ENCODE measurements at places on chromosomes 2 and 18.
A peak's percentile ranks its signal among the peaks of the same experiment; 100 is the strongest.

- DNase-seq, result no peak
Observed at GRCh38 chr2:112150447-112150846, 12.3 kb downstream of the FBLN7 start.

DNA sequence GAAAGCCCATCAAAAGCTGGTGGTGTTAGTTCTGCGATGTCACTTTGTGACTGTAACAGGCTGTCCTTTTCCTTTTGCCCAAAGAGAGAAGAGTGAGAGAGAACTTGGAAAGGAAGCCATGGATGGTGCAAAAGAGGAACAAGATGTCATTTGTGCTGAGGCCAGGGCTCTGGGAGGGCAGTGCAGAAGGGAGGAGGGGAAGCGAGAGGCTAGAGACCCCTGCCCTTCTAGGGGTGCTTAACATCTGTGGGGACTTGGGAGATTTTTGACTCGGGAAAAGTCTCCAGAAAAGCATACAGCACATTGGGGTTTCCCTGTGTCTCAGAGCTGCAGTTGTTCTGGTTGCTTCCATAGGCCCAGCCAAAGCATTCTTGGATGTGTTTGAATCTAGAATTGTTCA lies 49.6 kb downstream of the ZBTB7C start:
- DNase-seq, result no peak

DNA sequence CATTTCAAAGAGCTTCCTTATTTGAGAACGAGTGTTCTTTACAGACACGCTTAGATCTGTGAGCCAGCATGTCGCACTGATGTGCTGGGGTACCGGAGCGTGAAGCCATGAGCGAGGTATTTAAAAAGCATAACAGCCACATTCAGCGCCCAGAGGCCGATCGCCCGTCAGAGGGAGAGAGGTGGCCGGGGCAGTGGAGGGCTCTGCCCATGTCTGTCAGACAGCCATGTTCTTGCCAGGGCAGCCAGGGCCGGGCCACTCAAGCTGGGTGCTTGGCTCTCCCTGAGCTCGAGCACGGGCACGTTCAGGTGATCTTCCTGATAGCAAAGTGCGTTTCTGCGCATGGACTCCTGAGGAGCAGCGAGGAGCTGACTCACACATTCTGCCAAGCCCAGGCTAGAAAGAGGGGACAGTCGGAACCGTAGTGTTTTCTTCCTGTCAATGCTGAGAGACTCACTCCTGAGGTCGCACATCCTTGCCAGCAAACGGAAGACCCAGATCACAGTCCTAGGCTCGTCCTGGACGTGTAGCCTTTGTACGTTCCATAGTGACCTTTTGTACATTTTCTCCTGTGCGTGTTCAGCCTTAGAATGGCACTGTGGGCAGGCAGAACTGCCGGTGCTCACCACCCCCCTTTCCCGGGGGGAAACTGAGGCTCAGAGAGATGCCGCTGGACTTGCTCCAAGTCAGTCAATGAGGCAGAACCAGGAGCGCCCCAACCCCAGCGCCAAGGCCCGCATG lies 100.7 kb downstream of the NFATC1 start:
- DNase-seq, result no peak

DNA sequence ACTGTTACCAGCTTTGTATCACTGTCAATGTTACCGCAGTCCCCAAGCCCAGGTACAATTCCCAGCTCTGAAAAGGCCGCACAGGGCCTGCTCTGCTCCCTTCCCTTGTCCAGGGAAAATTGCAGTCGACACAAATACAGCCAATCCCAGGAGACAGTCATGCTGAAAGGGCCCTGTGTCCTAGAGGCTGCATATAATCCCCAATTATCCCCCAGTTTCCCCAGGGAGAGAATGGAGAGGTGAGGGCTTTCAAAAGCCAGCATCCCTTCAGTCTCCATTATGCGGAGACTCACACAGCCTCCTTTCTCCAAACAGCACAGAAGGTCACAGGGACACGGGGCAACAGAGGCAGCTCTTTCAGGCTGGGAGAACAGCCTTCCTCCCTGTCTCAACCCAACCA lies 17.1 kb upstream of the CTIF start:
- no peak for DNase-seq

- no peak for DNase-seq
Observed at GRCh38 chr2:73494031-73494430, 108.4 kb downstream of the ALMS1 start.

DNA sequence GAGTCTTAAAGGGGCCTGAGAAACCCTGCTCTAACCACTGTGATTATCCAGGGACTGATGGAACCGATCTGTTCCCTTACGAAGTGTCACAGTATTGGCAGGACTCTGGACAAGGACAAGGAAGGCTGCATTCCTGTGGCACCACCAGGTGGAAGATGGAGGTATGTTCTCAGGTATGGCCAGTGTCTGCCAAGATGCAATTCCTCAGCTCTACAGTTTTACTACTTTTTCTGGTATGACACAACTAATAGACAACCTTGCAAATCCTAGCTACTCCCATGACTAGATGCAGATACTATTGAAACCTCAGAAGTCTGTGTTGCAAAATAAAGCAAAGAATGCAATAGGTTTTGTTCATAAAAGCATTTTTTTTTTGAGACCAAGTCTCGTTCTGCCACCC lies 14.6 kb downstream of the RAB31 start:
- DNase-seq, result no peak

DNA sequence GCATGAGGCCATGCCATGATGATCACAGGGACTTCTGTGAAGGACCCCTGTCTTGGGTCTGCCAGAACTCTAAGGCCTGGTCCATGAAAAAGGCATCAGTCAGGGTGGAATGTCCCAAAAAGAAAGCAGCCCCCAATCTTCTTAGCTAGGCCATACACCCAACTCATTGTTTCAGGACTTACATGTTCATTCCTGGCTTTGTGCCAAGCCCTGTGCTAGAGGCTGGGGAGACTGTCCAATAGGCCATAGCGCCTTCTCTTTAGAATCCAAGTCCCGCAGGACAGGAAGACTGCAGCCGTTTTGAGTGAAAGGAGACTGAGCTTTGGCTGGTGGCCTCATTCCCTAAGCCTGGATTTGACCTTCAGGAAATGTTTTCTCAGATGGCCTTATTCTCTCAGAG lies 247.3 kb downstream of the PRKCE start:
- DNase-seq, result no peak

DNA sequence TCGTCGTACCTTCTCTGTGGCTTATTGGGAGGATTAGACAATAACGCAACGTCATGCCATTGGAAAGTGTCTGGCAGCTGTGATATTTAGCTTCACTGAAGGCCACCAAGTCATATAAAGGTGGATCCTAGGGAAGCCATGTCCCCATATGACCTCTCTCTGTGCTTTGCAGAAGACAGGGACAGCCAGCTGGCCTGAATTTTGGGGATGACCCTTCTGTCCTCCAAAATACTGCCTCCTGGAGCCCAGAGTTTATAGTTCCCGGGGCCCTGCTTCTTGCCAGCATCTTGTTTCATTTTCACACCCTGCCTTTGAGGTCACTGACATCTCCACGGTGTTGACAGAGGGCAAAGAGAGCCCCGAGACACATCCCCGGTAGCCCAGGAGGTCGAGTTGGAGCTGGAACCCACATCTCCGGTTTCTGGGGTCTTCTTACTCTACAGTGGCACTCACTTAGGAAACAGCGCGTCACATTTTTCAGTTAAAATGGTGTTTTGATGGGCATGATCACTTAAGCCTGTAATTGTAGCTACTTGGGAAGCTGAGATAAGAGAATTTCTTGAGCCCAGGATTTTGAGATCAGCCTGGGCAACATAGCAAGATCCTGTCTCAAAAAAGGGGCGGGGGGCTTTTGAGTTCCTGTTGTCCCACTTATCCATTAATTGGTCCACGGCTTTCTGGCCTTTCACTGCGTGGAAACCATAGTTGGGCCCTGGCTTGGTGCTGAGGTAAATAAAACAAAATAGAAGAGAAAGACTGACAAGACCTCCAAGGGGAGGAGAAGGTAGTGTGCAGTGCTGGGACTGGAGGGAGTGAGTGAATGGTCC lies 101.1 kb downstream of the DDX1 start:
- no peak for DNase-seq

DNA sequence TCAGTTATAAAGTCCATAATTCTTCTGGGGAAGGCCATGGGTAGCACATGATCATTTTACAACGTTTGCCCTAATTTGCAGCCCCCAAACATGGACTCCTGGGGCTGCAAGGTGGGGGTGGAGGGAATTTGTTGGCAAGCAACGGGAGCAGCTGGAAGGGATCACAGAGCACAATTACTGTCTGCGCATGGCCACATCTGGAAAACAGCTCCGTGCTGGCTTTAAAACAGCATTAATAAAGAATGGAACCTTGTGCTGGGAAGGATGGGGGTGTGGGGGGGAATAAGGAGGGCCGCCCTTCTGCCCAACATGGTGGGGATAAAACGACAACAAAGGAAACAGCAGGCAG lies 60.9 kb upstream of the SLC14A2 start:
- DNase-seq, result no peak

DNA sequence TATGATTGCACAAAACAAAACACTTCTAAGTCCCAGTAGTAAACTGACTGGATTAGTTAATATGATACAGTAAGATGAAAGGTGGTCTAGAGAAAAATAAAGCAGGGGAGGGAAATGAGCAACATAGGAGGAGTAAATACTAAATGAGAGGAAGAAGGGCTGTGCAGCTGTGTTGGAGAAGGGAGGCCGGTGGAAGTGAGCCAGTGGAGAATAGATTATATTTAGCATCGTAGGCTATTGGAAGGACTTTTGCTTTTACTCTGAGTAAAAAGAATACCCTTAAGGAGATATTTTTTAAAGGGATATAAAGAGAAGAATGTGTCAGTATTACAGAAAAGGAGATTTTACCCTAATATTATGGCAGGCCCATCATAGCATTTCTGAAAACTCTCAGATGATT lies 12.7 kb downstream of the WDR75 start:
- DNase-seq, result no peak

- no peak for DNase-seq
Observed at GRCh38 chr2:191831410-191831994, 15.4 kb downstream of the CAVIN2 start.

DNA sequence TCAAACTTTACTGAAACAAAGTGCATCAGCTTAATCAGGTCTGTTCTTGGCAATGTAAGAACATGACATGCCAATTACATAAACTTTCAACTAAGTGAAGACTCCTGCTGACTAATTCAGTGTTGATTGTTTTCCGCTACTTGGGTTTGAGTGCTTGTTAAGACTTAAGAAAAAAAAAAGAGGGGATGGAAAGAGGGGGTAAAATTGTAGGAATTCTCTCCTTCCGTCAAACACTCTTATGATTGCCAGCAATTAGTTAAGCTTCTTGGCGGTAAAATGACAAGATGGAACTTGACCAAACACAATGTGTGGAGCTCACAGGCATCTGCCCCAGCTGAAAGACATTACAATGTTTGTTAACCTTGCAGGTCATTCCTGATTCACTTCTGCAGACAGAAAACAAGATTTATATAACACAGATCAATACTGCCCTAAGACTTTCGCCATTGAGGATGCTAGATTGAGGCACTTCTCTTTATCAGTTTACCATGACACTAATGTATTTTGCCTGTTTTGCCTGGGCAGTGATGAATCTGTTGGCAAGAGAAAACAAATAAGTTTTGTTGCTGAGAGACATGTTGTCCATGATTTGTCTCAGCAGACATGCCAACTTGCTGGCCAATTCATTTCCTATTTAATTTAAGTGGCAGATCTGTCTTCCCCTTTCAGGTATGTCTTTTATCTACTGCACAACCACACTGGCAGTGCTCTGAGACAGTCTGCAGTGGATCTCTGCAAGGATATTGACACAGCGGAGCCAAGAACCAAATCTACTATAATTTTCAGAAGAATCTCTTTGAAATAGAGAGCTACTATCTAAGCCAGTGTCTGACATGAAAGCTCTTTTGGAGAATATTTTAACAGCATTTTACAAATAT lies 410.0 kb upstream of the KCNH7 start:
- DNase-seq, result no peak

GRCh38 chr2:41854227-41854626 lies 193.6 kb upstream of the PKDCC start:
- no peak for DNase-seq

- DNase-seq, result no peak
Observed at GRCh38 chr2:5590886-5591285, 101.3 kb upstream of the SOX11 start.

DNA sequence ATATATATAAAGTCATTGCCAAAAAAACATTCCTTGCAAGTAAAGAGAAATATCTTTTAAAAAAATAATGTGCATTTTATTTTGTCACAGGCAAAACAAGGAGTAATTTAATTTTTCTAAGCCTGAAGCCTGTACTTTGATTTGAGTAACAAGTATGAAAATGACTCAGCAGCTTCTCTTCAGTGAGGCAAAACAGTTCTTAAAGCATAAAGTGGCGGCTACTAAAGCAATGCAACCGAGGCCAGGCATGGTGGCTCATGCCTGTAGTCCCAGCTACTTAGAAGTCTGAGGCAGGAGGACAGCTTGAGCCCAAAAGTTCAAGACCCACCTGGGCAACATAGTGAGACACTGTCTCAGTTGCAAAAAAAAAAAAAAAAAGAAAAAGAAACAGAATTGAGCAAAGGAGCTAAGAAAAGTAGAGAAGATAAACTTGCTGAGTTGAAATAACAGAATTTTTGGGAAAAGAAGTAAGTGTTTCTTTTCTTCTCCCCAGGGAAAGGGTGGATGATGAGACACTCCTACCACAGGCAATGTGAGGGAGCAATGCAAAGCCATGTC lies 29.6 kb downstream of the DOK1 start:
- DNase-seq, result no peak

GRCh38 chr2:41937921-41938708 lies 109.7 kb upstream of the PKDCC start:
- no peak for DNase-seq

DNA sequence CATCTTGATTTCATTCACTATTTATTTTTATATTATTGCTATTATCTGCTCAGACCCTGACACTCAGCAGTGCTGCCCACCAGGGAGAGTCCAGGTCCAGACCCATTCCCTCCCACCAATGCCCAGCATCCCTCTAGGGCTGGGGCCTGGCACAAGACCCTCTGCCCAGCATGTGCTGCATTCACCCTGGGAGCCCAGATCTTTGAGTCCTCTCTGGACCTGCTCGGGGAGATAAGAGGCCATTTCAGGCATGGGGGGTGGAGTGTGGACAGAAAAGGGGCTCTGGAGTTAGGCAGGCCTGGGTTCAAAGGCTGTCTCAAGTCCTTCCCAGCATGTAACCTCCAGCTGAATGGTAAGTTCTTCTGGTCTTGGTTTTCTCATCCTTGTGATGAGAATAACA lies 209.6 kb downstream of the CYP26B1 start:
- no peak for DNase-seq

GRCh38 chr18:58955738-58956137 lies 91.1 kb downstream of the ZNF532 start:
- no peak for DNase-seq

- peak; percentile 37 for DNase-seq
Observed at GRCh38 chr2:157404363-157404762, 39.5 kb downstream of the CYTIP start.

- no peak for DNase-seq
Observed at GRCh38 chr2:50443868-50444630, 587.9 kb downstream of the NRXN1 start.

GRCh38 chr18:25915907-25916306 lies 174.5 kb downstream of the SS18 start:
- DNase-seq, result no peak

DNA sequence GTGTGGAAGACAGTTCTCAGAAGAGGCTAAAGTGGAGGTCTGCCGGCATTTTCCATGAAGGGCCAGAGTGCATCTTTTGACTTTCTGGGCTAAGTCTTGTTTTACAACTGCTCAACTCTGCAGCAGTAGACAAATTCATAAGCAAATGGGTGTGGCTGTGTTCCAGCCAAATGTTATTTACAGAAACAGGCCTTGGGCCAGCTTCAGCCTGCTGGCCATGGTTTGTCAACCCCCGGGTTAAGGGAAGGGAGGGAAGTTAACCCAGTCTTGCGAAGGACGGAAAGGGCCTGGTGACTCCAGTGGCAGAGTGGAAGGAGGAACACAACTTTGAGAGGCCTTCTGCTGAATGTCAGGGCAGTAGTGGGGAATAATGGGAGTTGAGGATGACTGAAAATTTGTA lies 34.3 kb upstream of the NCKAP5 start:
- DNase-seq, result no peak

All from stimulated activated CD8-positive, alpha-beta memory T cell treated with anti-CD3 and anti-CD28 coated beads, Interleukin-4, amount 100 ng/mL, for 1 hour (primary cell).